WERI-Rb-1 (cell line): ENCODE measurements at places on chromosomes 1 and 21.

GRCh38 chr1:38898653-38899230 lies 17.4 kb upstream of the GJA9 start:
- no peak for DNase-seq

DNA sequence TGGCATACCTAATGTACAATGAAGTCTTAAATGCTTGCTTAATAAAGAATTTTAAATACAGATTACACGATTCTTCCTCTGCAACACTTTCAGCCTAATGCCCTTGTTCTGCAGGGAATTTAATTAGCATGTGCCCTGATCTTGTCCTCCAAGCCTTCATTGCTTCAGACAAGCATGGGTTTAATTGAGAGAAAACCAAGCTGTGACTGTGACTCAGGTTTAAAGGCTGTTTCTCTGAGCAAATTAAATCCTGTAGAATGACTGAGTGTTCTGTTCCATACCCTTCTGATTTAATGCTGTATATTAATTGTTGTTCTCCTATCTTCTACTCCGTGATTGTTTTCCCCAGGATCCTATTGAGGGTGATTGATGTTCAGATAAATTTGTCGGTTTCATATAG lies 269.0 kb upstream of the PRMT6 start:
- no peak for DNase-seq

GRCh38 chr1:40936931-40937339 lies 42.6 kb upstream of the CTPS1 start:
- no peak for DNase-seq

GRCh38 chr1:205192287-205192686 lies 19.2 kb downstream of the DSTYK start:
- no peak for DNase-seq

GRCh38 chr1:209886219-209886536 lies 51.8 kb upstream of the SYT14 start:
- DNase-seq, result no peak

DNA sequence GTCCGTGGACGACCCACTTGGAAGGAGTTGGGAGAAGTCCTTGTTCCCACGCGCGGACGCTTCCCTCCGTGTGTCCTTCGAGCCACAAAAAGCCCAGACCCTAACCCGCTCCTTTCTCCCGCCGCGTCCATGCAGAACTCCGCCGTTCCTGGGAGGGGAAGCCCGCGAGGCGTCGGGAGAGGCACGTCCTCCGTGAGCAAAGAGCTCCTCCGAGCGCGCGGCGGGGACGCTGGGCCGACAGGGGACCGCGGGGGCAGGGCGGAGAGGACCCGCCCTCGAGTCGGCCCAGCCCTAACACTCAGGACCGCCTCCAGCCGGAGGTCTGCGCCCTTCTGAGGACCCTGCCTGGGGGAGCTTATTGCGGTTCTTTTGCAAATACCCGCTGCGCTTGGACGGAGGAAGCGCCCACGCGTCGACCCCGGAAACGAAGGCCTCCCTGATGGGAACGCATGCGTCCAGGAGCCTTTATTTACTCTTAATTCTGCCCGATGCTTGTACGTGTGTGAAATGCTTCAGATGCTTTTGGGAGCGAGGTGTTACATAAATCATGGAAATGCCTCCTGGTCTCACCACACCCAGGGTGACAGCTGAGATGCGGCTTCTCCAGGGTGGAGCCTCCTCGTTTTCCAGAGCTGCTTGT lies 32.4 kb downstream of the PRMT2 start:
- DNase-seq, result peak; percentile 82

- no peak for DNase-seq
Measured at GRCh38 chr21:22235866-22236590, 1237.8 kb downstream of the NCAM2 start.

DNA sequence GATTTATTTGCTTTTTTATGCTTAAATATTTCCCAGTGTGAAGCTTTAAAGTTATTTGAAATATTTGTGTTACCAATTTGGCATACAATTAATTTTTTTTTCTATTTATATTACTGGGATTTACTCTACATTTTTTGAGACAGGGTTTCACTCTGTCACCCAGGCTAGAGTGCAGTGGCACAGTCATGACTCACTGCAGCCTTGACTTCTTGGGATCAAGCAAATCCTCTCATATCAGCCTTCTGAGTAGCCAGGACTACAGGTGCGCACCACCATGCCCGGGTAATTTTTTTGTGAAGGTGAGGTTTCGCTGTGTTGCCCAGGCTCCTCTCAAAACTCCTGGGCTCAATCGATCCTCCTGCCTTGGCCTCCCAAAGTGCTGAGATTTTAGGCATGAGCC lies 39.5 kb downstream of the BACH1 start:
- DNase-seq, result no peak

GRCh38 chr1:159307346-159308020 lies 5.3 kb downstream of the FCER1A start:
- DNase-seq, result no peak

DNA sequence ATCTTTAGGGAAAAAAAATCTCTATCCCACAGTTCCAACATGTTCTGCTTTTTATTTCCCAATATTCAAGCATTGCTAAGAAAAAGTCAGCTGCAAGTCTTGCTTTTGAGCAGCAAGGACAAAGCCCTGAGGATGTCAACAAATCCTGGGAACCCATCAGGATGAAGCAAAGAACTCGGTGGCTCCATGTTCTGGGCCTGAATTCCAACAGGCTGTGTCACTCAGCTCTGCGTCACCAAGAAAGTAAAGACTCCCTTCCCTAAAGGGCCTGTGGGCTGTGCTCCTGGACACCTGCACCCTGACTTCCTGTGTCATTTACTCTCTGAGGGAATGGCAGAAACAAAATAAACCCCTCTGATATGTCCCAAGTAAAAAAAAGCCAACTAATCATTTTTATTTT lies 95.5 kb downstream of the TIAM1 start:
- DNase-seq, result no peak

- DNase-seq, result no peak
Measured at GRCh38 chr21:19122356-19122755, 718.8 kb upstream of the TMPRSS15 start.
